ENCODE measurements at places on chromosomes 4 and X.

GRCh38 chr4:5812506-5813229 is 80.2 kb downstream of the CRMP1 start:
- DNase-seq = peak; percentile 68

DNA sequence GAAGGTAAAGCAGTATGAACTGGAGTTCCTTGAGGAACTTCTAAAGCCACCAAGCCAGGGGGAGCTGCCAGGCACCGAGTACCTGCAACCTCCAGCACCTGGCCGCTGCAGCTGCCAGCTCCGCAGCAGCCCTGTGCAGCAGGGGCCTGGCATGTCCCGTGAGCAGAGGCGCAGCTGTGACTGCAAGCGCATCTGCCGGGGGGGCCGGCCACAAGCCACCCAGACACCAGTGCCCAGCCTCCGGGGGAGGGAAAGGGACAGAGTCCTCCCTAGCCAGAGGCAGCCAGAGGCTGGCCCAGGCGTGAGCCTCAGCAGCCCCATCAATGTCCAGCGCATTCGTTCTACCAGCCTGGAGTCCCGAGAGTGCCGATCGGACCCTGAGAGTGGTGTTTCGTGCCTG is 26.6 kb upstream of the PRPS1 start:
- DNase-seq = no peak

- peak; percentile 42 for DNase-seq
These were observed 15.3 kb downstream of the PLP1 start for GRCh38 chrX:103791826-103792485.

GRCh38 chr4:76125816-76126215 is 22.4 kb downstream of the NUP54 start:
- DNase-seq = no peak

DNA sequence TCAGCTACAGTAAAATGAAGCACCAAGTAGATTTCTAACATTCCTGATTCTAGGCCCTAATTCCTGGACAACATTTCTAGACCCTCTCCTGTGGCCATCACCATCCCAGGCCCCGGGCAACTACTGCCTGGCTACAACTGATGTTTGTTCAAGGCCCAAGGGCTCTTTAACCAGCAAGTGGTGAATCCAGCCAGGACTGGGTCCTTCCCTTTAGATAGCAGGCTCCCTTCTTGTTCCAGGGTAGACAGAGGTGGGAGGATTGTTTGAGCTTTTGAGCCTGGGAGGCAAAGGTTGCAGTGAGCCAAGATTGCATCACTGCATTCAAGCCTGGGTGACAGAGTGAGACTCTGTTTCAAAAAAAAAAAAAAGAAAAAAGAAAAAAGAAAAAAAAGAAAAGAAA is 12.7 kb upstream of the AADAT start:
- DNase-seq = no peak

Data from fibroblast of skin of abdomen (primary cell).